ENCODE measurements at places on chromosomes 2 and 18.

- no peak for DNase-seq
Observed at GRCh38 chr2:60855989-60856669, 25.2 kb upstream of the REL start.

- DNase-seq = no peak
Observed at GRCh38 chr2:60883896-60884295, 2.5 kb downstream of the REL start.

- DNase-seq = no peak
Observed at GRCh38 chr18:24631243-24632025, 171.0 kb downstream of the HRH4 start.

DNA sequence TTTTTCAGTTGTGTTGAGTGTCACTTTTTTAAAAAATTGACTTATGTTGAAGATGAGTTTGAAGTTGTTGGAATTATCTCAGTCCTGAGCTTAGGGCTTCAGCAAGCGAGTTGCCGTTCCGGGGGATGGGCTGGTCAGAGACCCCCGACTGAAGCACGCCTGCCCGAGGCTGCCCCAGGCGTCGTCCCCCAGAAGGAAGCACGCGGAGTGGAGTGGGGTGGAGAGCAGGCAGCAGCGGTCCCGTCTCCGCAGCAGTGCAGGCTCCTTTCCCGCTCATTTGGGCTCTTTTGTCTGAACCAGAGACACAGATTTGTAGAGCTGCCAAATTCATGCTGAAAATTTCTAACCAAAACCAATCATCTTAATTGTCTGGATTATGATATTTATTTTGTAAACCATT, 33.7 kb downstream of the NFATC1 start:
- no peak for DNase-seq

GRCh38 chr2:24917086-24917485, 3.0 kb downstream of the ADCY3 start:
- DNase-seq = no peak

GRCh38 chr2:26769089-26769761, 5.1 kb downstream of the SLC35F6 start:
- DNase-seq = no peak

DNA sequence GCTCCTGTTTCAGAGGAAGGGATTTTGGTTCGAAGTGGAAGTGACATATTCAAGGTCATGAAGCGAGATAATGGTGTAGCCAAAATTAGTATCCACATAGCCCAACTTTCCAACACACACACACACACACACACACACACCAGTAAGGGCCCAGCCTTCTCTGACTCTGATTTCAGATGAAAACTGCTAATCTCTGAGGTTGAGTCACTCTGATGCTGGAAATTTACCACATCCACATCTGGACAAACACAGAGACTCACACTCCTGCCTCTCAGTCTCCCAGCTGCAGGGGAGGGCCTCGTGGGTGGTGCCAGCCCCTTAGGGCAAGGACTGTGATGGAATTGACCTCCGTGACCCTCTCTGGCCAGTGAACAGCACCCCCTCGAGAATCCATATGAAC, 29.0 kb upstream of the SLC35F6 start:
- no peak for DNase-seq

DNA sequence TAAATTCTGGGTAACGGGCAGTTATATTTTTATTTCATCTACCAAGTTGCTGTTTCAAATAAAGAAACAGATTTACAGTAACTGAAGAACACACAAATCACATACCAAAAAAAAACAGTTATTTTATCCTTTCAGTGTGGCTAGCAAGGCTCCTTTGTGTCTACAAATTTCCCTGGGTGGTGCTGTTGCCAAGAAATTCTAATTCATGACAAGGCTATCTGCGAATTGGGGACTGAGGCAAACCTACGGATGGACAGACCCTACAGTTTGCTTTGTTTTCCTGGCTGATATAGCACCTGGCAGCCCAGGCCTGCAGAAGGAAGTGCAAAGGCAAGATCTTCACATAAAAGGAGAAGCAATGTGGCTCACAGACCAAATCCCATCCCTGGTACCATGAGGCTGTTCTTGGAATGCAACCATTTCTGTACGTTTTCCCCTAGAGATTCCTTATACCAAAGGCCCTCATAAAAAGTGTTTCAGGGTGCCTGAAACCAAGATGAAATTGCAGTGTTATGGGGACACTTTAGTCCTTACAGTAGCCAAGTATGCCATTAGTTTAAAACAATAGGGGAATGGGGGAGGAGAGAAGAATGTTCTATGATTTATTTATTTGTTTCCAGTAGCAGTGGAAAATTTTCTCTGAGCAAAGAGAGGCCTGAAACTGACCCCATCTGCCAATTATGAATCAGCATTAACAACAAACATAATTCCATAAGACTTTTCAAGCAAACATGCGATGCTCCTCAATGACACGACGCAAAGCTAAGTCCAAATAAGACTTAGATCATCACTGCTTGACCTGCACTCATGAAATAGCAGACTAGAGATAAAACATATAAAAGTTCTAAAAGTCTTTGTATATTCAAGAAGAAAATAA, 4.3 kb downstream of the KLF7 start:
- DNase-seq = peak; percentile 35

DNA sequence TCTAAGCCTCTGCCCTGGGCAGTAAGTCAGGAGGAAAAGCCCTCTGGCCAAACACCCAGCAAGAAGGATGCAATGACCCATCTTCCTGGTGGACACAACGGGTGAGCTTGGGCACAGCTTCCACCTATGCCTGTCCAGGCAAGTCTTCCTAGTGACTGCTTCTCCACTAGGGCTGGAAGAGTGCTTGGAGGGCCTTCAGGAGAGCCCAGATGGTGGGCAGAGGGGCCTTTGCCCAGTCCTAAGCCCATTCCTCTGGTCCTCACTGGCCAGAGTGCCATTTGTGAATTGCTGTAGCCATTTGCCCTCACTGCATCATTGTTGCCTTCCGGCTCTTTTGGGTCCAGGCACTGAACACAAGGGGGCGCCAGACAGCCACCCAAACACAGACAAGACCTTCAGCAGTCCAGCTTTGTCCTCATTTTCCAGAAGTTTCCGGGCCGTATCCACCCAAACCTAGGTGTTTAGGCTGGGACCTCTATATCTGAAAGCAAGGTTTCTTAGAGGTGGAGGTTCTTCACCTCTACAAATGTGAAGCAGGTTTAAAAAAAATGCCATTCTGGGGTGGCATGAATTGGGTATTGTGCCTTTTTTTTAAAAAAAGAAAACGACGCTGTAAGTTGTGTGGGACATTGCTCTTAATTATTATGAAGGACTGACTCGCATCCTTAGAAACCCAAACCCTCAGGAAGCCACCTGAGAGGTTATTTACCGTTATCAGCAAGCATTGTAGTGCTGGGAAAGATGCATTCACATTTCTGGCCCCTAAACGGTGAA, 29.5 kb downstream of the PAX8 start:
- DNase-seq = peak; percentile 49

GRCh38 chr2:46521215-46521683, 41.9 kb downstream of the TMEM247 start:
- DNase-seq = no peak

DNA sequence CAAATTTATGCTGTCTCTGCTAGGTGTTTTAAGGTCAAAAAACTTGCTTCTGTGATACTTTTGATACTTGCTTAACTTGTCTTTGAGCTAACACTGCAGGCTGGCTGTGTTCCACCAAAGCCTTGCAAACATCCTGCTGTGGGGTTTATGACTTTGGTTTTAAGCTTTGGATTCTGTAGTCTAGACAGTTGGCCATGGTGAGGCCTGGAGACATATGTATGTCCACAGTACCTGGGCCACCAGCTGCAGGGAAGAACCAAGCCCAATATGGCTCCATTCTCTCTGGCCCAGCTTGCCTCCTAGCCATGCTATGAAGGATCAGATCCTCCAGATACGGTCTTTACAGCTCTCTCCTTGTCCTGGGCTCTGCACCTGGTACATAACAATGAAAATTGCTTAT, 113.9 kb downstream of the INO80D start:
- no peak for DNase-seq

Measured in BE2C (cell line).